ENCODE measurements at places on chromosomes 5 and 9.

DNA sequence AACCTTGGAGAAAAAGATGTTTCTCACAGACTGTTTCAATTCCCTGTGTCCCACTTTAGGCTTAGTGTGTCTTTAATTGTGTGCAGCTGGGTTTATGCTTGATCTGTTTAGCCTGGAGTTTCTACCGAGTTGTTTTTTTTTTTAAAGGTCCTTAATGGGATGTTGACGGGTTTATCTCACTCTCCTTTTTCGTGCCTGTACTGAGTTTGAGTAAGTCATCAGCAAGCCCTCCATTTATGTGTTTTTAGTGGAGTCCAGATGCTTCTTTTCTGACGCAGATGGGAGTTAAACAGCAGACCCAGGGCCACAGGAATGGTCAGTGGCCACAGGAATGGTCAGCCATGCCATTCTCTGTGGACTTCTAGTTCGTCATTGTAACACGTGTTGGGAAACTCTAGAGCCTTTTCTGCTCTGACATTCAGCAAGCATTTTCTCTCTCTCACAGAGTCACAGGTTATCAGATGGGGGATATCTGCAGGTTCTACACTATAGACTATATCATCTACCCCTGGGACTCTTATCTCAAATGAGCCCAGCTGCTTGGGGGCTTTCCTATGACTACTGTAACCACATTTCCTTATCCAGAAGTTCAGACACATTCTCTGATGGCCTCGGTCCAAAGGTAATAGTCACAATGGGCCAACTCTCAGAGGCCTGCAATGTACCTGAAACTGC, 190.5 kb downstream of the TTLL11 start:
- DNase-seq: no peak

- no peak for DNase-seq
These were observed 213.8 kb downstream of the GAPVD1 start for GRCh38 chr9:125475385-125475784.

- no peak for DNase-seq
These were observed 756.4 kb upstream of the DMAC1 start for GRCh38 chr9:8555762-8556500.

GRCh38 chr9:117116084-117116483, 298.8 kb downstream of the ASTN2 start:
- DNase-seq: no peak

DNA sequence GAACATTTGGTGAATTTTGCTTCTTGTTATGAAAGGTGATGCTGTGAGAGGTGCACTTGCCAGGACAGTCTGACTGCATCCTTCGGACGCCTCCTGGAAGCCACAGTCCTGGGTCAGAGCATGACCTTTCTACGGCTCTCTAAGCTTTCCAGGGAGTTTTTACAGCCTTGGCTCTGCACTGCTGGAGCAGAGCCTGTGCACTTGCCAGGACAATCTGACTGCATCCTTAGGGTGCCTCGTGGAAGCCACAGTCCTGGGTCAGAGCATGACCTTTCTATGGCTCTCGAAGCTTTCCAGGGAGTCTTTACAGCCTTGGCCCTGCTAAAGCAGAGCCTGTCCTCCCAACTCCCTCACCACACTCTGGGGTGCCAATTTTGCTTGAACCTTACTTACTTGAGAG, 49.6 kb downstream of the CCDC180 start:
- DNase-seq: no peak

- DNase-seq: no peak
These were observed 168.7 kb upstream of the FST start for GRCh38 chr5:53311681-53312080.

DNA sequence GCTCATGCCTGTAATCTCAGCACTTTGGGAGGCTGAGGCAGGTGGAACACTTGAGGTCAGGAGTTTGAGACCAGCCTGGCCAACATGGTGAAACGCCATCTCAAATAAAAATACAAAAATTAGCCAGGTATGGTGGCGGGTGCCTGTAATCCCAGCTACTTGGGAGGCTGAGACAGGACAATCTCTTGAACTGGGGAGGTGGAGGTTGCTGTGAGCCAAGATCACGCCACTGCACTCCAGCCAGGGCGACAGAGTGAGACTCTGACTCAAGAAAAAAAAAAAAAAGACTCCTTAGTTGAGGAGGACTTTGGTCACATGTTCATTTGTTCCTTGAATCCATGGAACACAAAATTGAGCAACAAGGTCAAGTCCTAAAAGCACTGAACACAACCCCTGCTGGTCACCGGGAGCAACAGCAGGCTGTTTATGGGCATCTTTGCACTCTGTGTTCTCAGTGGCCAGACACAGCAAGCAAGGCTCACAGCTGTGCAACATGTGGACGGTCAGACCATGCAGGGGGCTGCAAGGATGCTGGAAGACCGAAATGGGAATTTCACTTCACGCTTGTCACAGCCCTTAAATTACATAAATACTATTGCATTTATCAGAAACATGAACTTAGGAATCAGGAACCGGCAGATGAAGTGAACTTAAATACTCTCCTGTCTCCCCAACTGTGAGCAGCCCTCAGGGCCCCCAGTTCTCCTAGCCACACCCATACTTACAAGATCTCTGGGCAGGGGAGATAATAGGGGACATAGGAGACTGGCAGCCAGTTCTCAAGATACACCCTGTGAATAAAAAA, 2.8 kb downstream of the GBGT1 start:
- peak; percentile 79 for DNase-seq

GRCh38 chr5:165039748-165040147, 1534.3 kb downstream of the MAT2B start:
- no peak for DNase-seq

DNA sequence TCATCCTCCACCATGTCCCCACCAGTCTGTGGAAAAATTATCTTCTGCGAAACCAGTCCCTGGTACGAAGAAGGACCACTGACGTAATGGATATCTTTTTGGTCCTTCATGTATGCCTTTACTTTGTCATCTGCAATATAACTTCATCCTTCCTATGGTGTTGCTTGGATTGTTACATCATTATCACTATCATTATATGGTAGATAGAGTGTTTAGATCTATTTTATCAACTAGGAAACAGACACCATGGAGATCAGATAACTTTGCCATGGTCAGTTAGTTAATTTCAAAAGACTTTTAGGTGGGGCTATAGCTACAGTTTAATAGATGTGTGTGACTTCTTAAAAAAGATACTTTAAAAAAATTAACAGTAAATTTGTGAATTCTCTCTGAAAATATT, 23.8 kb upstream of the CAMLG start:
- DNase-seq: no peak

DNA sequence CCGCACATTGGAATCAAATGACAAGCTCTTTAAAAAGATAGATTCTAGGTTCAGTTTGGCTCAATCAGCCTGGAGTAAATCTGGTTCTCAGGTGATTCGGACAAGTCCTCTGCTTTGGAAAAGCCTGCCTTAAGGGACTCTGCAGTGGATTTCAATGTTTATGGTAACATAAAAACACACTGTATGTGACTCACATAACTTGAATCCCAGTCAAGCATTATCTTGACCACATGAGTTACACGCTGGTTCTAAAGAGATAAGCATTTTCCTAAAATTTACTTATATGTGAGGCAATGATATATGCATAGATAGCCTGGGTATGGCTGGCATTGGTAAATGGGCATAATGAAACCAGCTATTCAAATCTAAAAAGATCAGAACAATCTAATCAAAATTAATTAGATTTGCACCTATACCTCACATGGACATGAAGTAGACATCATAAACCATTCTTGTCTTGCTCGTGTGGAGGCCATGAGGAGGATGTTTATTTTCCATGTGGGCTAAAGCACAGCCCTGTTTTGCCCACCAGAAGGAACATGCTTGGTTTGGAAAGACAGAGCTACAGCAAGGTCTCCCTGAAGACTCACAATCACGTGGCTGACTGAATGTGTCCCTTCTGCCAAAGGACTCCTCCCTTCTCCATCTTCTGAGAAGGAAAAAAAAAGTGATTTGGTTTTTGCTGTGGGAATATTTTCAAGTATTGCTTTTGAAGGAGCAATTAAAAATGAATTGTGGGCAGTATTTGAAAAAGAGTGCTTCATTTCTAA, 351.7 kb downstream of the DIRAS2 start:
- DNase-seq: no peak

DNA sequence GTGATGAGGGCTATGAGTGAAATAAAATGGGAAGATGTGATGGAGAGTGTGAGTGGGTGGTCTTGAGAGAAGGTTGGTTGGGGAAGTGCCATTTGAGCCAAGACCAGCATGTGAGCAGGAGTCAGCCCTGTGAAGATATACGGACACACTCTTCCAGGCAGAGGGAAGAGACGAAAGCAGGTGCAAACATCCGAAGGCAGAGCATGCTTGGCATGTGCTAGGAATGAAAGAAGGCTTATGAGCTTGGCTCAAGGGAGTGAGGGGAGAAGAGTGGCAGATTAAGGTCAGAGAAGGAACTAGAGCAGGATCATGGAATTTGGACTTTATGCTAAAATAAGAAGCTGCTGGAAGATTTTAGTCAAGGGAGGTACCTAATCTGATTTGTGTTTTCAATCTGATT, 23.6 kb upstream of the CCDC112 start:
- DNase-seq: no peak

DNA sequence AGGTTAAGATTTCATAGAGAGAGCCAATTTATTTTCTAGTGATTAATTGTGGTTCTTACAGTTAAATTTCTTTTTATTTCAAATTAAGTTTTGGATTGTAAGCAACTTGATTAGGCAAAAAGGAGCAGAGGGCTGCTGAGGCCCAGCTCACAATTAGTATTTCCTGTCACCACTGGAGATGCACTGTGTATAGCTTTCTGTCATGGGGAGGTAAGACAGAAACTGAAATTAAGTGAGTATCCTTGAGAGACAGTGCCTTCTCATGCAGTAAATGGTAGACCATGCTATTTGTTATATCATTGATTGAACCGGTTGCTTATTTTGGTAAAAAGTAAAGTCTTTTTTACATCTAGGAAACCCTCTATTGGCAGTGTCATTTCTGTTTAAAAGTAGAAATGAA, 190.7 kb downstream of the CCDC171 start:
- DNase-seq: no peak

DNA sequence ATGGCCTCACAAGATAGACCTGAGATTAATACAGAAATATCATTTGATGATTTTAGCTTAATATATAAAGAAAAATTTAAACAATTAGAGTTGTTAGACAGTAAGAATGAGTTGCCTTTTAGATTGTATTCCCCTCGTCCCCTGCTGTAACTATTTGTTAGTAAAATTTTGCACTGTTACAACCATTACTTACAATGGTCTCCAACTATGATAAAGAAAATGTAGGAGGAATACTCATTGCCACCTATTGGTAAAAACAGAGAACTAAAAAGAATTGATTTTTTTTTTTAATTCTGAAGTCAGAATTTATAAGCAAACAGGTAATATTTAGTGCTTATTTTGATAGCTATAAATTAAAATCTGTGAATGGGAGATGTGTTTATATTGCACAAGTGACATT, 937.6 kb downstream of the TLE4 start:
- no peak for DNase-seq

- DNase-seq: no peak
These were observed 183.8 kb upstream of the ITGA1 start for GRCh38 chr5:52603778-52604554.

DNA sequence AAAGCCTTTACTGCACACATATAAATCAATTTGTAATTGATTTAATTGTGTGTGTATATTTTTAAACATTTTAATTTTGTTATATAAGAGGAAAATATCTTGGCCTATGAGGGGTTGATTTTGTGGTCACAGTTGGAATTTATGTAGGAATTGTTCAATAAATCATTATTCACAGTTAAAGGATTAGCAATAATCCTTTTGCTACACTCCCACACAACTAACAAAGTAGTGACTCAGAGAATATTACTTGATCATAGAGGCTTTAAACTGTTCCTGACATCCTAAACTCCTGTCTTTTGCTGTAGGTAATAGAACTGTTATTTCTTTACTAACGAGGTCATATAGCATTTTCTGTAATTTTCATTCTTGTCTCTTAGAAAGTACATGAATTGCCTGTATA, 95.5 kb downstream of the ZCCHC7 start:
- DNase-seq: no peak

GRCh38 chr5:137594717-137595116, 95.6 kb upstream of the SPOCK1 start:
- DNase-seq: no peak

- no peak for DNase-seq
These were observed 129.3 kb upstream of the LPCAT1 start for GRCh38 chr5:1652873-1653697.

DNA sequence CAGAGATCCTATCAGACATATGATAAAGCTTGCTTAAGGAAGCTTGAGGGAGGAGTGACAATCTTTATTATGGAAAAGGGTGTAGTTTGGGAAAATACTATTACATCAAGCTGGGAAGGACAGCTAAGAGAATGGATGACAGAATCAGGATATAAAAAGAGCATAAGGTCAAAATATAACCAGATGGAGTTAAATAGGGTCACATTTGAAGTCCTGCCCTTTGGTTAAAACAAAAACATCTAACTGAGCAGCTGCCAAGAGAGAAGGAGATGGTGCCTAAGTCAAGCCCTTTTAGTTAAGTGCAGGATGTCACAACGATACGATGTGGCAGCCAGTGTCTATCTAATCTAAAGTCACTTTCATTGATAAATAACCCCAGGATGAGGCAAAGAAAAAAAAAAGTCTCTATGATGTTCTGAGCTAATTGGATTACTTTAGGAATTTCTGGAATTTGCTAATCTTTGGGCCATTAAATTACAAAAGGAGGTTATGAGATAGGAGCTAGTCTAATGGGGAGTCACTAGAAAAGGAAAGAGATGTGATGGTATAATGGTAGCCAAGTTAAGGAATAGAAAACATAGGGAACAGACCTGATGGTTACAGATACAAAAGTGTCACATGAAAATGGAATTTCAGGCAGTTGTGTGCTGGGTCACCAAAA, 365.2 kb downstream of the PDE4D start:
- DNase-seq: no peak

DNA sequence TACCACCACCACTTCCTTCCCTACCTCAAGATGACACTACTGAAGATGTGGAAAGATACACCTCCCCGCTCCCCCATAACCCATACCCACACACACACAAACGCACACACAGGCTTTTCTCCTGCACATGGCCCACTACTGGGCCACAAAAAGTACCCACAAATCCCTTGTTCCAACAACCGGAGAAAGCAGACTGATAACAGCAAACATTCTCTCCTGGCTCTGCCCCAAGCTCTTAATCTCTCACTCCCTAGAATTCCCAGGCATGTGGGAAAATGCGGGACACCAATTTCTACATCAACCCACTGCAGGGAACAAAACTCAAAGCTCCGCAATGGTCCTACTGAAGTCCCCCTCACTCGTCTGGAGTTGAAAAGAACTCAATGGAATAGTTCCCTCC, 611.0 kb upstream of the KLF4 start:
- no peak for DNase-seq

Measured in activated effector memory CD4-positive, alpha-beta T cell treated with anti-CD3 and anti-CD28 coated beads, Interleukin-2, amount 50 U/mL, for 16 hours (primary cell).